ENCODE measurements at places on chromosomes 12 and 14. TPM values are rescaled to one million over a fixed set of nuclear protein-coding genes. Genes with fewer than 3 reads are reported as not detected.

GRCh38 chr12:91556909-91557308 lies 374.3 kb upstream of the DCN start:
- no peak for DNase-seq

DNA sequence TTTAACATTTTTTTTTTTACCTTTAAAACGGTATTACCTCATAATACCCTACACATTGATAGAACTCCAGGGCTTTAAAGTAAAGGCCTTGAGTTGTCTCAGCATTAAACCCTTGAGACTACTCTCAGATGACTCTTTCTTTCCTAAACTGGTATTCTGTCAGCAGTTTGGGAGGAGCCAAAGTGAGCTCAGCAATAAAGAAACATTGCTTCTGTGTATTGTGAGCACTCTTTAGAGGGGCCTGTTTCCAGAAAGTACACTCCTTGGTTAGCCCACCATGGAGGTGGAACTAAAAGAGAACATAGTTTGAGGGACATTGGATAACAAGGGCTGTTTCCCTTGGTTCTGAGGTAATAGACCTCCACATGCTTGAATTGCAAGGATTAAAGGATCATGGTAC lies 20.4 kb downstream of the MAP3K12 start:
- DNase-seq, result no peak

- peak; percentile 85 for DNase-seq
Observed at GRCh38 chr14:55752580-55753390, 172.8 kb downstream of the KTN1 start.

- no peak for DNase-seq
Observed at GRCh38 chr14:68449561-68450181, 343.2 kb downstream of the ZFP36L1 start.

- DNase-seq, result no peak
Observed at GRCh38 chr12:102232446-102232845, 34.8 kb upstream of the PMCH start.

DNA sequence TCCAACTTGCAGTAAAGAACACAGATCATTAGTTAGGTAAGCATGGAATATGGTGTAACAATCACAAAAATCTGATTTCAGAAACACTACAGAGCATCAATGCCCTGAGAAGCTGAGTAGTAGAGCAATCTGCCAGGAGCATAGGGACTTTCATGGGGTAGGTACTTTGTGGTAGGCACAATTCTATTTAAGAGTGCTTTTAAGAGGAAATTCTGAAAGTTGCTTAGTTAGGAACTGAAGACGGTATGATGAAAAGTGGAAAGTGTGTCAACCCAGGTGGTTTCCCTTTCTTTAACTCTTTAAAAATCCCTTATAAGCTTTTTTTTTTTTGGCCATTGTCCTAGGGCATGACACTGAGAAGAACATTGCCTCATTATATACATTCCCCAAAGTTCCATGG lies 535.7 kb upstream of the FBXO33 start:
- DNase-seq, result no peak

KDM5A gene
- polyA plus RNA-seq, result 22.5 TPM

GPR84 gene
- polyA plus RNA-seq, result 0.04 TPM

DHRS2 gene
- polyA plus RNA-seq, result 3.2 TPM

KRT71 gene
- polyA plus RNA-seq, result not detected

All from A549 (cell line).